Mammary epithelial cell (primary cell): ENCODE measurements at places on chromosomes 12 and 14. TPM values are rescaled to one million over a fixed set of nuclear protein-coding genes. Genes with fewer than 3 reads are reported as not detected.

DNA sequence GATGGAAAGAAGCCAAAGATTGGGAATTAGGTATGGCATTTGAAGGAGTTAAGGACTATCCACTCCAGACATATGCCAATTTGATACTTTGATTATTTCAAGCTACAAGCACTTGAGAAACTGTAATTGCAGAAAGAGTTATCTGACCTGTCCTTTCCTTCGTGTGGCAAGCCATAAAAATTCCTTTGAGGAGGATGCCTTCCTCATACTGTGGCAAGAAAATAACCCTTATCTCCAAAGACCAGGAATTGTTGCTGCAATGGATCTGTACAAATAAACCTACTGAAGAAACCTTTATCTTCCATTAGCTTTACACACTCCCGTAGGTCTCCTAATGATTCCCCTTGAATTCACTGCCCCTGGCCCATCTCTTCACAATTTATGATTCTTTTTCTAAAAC, 165.1 kb upstream of the AMIGO2 start:
- DNase-seq, result no peak

DNA sequence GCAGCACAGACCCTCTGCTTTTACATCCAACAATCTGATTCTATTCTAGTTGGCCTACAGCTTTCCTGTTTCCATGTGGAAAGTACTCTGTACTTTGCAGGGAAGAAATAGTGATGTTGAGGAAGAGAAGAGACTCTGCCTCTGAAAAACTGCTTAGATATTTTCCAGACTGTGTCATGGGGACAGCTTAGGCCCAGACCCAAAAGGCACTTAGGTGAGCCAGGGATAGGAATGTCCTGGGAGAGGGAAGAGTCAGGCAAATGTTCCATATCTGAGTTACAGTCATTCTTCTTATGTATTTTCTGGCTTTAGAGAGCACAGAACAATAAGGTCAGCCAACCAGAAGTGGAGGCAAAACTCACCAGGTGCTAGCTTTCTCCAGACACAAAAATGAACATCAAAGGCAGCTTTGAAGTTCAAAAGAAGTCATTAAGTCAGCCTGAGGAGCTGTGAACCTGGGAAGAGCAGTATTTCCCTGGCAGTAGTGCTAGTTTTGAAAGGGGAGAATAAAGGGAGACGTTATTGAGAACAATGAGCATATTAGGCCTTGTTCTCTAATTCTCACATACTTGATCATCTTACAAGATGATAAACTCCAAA, 199.7 kb upstream of the LMNTD1 start:
- DNase-seq, result no peak

DNA sequence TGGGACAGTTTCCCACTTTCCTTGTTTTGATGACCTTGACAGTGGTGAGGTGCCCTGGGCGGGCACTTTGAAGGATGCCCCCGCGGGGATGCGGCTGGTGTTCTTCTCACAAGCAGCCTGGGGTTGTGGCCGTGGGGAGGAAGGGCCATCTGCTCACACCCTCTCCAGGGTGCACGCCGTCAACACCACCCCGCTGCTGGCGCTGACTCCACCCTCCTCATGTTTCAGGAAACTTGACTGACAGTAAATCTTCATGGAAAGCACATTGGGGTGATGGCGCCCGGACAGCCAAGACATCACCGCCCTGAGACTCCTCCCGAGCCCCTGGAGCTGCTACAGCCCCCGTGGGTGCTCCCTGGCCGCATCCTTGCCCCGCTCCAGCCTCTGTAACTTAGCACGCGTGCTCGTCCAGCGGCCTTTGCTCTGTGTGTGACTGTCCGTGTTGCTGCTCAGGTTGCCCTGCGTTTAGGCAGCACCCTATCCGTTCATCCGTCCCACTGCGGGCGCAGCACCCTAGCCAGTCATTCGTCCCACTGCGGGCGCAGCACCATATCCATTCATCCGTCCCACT, 150.2 kb upstream of the C14orf180 start:
- no peak for DNase-seq

- peak; percentile 99 for DNase-seq
These were observed 119.8 kb downstream of the SINHCAF start for GRCh38 chr12:31206038-31206670.

- no peak for DNase-seq
These were observed 135.1 kb upstream of the DIO2 start for GRCh38 chr14:80346395-80346794.

DNA sequence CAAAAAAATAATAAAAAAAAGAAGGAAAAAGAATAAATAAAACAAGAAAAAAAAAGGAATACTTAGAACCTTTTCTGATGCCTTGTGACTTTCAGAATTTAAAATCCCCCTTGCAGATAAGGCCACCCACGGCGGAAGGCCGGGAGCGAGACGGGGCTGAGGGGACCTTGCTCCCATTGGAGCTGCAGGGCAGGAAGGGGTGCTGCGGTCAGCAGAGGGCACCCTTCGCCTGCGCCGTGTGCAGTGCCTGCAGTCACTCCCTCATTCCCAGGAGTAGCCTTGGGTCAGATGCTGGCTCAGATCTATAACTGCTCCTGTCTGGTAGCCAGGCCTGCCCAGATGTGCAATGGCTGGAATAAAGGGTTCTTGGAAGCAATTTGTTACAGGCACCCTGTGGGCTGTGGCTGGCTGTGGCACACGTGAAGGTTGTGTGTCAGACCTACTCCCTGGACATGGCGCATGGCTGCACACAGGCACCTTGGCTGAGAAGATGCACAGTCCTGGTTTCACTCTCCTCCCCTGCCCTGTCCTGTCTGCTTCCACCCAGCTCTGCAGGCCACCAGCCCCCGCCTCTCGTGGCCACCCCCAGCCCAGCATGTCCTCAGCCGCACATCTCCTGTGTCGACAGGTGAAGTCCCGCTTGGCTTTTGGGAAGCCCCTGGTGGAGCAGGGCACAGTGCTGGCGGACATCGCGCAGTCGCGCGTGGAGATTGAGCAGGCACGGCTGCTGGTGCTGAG, 13.4 kb upstream of the ALDH2 start:
- DNase-seq, result no peak

- DNase-seq, result peak; percentile 73
These were observed 117.7 kb downstream of the ZFP36L1 start for GRCh38 chr14:68675233-68675577.

- no peak for DNase-seq
These were observed 84.8 kb downstream of the STON2 start for GRCh38 chr14:81315341-81315740.

- no peak for DNase-seq
These were observed 21.0 kb downstream of the BATF start for GRCh38 chr14:75543253-75543652.

- DNase-seq, result no peak
These were observed 234.2 kb upstream of the RGS6 start for GRCh38 chr14:71698027-71698426.

DNA sequence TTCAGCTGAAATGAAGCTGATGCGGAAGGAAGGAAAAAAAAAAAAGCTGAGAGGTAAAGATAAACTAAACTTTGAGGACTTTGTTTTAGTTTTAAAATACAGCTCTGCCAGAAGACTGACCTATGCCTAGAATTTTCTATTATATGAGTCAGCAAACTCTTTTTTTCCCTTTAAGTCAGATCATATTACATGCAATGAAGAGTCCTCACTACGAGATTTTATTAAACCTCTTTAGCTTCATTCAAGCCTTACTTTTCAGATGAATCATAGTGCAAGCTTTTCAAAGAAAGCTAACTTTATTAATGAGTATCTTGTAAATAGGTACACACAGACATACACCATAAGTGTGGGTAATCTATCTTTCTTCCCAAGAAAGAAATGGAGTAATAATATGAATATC, 57.8 kb upstream of the FSCB start:
- peak; percentile 23 for DNase-seq

- DNase-seq, result no peak
These were observed 46.8 kb upstream of the AMN start for GRCh38 chr14:102875652-102876051.

The KRT82 gene
- 0.01 TPM for polyA plus RNA-seq

The SERPINA5 gene
- 0.22 TPM for polyA plus RNA-seq

GRCh38 chr14:81737938-81738337, 204.3 kb upstream of the SEL1L start:
- DNase-seq, result no peak

DNA sequence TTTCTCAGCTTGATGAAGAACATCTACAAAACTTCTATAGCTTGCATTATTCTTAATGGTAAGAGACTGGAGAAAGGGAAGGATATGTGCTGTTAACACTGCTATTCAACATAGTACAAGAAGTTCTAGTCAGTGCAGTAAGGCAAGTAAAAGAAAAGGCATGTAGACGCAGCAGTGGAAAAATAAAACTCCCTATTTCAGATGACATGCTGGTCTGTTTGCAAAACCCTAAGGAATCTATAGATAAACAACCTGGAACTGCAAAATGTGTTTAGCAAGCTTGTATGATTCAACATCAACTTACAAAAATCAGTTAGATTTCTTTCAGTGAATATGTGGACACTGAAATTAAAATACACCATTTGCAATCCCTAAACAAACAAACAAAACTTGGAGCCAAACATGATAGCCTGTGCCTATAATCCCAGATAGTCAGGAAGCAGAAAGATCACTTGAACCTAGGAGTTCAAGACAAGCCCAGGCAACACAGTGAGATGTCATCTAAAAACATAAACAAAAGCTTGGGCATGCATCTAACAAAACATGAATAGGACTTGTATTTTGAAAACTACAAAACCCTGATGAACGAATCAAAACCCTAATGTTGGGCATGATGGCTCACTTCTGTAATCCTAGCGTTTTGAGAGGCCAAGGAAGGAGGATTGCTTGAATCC, 293.6 kb upstream of the RGS6 start:
- peak; percentile 10 for DNase-seq

DNA sequence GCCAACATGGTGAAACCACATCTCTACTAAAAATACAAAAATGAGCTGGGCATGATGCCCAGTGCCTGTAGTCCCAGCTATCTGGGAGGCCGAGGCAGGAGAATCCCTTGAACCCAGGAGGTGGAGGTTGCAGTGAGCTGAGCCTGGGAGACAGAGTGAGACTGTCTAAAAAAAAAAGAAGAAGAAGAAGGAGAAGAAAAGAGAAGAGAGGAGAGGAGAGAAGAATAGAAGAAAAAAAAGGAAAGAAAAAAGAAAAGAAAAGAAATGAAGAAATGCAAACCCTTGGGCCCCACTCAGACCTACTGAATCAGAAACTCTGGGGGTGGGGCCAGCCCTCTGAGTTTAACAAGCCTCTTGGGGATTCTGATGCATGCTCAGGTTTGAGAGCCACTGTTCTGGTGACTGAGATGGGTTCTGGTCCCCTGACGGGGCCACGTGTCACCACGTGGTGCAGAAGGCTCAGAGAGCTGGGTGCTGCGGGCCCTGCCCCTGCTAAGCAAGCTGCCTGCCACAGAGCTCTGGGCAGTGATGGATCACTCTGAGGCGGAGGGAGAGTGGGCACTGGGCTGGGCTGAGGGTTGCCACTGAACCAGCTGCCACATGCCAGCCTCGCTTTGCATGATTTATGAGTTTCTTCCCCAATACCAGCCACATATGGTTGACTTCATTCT, 37.5 kb downstream of the ERH start:
- DNase-seq, result no peak

The PDE3A gene
- not detected for polyA plus RNA-seq
